ENCODE measurements at places on chromosomes 1 and 21.
A peak's percentile ranks its signal among the peaks of the same experiment; 100 is the strongest.

DNA sequence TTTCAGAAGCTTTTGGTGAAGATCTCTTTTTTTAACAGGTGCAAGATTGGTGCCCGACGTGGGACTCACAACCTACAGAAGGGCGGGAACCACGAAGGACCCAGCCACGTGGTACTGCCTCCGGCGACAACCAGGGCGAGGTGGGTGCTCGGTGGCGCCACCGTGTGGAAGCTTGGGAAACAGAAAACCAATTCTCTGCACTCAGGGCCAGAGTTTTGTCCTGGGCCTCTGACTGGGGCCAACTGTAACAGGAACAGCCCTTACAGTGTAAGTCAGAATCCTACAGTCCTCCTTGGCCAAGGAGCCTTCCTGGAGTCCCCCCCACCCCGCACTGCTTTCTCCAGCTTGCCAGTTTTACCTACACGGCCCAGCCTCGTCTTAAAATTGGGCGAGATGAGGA, 11.6 kb upstream of the S100A7A start:
- peak; percentile 39 for DNase-seq

- DNase-seq: no peak
Measured at GRCh38 chr21:45589686-45590245, 47.5 kb upstream of the SLC19A1 start.

DNA sequence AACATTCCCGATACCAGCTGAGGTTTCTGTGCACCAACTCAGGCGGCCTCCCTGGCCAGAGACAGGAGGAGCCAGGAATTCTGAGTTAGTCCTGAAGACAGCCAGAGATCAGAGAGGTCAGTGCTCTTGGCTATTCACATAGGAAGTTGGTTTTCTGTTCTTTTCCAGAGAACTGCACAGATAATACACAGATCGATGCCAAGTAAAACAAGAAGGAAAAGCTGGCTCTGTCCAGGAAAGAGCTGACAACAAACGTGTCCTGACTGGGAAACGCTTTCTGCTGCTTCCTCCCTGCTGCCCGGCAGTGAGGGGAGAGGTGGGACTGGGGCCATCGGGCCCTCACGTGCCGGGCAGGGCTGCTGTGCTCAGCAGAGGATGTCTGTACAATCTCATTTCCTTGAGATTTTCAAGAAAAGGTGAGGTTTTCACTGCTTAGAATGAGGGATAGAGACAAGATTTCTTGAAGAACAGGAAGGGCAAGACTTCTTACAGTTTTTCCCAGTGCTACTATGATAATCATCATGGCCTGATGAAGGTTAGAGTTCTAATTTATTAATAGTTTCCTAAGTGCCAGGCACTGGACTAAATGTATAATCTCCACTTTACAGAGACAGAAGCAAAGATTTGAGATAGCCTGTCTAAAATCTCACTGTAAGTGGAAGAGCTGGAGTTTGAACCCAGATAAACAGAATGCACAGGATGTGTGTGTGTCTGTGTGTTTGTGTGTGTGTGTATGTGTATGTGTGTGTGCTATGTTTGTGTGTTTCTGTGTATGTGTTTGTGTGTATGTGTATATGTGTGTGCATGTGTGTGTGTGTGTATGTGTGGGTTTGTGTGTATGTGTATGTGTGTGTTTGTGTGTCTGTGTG, 211.0 kb upstream of the RAB4A start:
- no peak for DNase-seq

DNA sequence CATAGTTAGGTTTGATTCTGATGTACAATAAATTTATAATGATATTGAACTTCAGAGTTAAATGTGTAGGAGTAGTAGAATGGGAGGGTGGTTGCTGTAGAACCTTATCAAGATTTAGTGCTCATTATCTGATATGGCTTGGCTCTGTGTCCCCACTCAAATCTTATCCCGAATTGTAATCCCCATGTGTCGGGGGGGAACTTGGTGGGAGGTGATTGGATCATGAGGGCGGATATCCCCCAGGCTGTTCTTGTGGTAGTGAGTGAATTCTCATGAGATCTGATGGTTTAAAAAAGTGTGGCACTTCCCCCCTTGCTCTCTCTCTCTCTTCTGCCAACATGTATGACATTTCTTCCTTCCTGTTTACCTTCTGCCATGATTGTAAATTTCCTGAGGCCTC, 265.5 kb downstream of the GRIK1 start:
- DNase-seq: no peak

- DNase-seq: no peak
Measured at GRCh38 chr1:83583351-83584014, 415.4 kb downstream of the TTLL7 start.

GRCh38 chr1:85153149-85153891, 47.5 kb downstream of the SYDE2 start:
- no peak for DNase-seq

DNA sequence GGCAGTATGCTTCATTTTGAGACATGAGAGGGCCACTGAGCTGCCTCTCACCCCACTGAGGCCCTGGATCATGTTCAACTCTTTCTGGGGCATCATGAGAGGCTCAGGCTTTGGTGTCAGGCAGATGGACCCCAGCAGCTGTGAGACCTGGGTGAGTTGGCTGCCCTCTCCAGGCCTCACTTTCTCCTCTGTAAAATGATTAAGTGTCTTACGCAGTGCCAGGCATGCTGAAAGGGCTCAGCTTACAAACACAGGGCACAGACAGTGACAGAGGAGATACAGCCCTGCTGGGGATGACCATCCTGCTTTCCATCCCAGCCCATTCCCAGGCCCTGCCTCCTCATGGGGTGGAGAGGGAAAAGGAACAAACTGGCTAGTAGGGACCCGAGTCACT, 387.4 kb downstream of the MATN1 start:
- DNase-seq: no peak

DNA sequence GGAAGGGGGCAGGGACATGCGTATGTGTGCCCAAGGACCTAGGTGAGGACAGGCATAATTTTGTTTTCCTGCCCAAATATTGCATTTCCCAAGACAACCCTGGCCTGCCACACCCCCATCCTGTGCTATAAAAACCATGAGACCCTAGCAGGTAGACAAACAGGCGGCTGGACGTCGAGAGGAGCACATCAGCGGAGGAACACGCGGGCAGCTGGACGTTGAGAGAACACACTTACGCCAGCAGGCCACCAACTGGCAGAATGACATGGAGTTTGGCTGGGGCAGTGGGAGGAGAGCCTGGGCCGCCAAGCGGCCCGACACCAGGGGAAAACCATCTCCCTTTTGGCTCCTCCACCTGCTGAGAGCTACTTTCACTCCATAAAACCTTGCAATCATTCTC, 3.0 kb upstream of the FGGY start:
- DNase-seq: no peak

GRCh38 chr21:35578347-35578782, 482.0 kb downstream of the SETD4 start:
- no peak for DNase-seq

DNA sequence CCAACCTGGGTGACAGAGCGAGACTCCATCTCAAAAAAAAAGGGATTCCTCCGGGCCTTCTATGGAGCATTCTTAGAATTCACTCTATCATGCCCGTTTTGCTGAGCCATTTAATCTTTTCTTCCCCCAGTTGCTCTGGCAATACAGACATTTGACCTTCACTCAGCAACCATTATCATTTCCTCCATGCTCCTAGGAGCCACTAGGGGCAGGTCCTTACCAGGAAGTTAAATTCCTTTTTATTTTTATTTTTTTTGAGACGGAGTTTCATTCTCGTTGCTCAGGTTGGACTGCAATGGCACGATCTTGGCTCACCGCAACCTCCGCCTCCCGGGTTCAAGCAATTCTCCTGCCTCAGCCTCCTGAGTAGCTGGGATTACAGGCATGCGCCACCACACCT, 9.7 kb upstream of the CGN start:
- DNase-seq: no peak

DNA sequence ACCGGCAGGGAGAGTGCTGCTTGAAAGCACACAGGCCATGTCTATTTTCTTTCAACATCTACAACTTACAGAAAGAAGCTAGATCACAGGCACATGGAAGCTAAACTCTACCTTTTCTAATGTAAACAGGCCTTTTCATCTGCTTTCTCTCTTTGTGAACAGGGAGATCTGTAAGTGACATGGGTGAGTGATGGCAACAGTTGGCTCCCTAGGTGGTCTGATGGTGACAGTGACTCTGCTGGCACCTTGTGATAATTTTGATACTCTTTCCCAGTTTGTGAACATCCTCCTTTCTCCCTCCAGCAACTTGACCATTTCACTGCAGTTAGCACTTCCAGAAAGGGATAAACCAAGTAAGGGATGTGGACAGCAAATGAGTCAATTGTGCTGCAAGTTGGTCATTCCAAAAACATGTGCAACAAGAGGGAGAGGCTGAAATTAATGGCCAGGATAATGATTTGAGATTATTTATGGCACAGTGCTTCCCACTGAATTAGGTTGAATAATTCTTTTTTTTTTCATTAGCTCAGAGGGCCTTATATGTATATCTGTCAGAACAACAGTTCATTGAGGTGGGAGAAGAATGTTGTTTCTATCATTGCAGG, 89.5 kb downstream of the XCL2 start:
- no peak for DNase-seq

DNA sequence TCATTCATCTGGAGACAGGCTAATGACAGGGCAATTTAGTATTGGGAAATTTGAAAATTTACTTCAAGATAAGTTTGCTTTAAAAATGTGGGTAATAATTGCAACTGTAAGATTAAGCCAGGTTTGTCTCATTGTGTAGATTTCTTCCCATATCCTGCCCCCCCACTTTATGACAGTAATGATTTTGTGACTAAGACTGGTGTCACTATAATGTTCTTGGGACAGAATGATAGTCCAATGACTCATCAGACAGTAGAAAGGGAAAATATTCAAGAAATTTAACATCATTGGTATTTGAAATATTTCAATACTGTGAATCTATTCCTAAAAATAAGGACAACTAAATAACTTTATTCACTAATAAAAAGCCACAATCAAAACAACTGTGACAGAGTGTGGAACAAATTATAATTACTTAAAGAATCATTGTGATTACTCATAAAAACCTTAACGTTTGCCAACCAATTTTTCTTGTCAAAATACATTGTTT, 36.7 kb downstream of the FH start:
- DNase-seq: peak; percentile 56

DNA sequence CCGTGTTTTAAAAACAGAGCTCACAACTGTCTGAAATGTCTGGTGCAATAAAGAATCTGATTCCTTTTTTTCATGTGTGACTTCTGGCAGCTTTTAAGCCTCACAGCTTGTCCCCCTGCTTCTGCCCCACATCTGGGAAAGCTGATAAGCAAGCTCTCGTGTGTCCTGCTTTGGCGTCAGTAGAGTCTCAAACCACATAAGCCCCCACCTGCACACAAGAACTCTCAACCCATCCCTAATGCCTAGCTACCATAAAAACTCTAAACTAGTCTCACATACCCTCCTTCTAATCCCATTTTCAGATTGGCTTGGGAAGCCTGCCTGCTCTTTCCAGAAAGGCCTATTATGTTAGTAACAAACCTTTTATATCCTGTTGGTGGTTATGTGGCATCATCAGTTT, 94.6 kb upstream of the DAB1 start:
- no peak for DNase-seq

GRCh38 chr1:47618222-47618720, 180.4 kb downstream of the FOXD2 start:
- no peak for DNase-seq

GRCh38 chr21:44697811-44698734, 1.1 kb downstream of the KRTAP10-12 start:
- no peak for DNase-seq
